K562 (cell line): ENCODE measurements at places on chromosomes 4 and X.

DNA sequence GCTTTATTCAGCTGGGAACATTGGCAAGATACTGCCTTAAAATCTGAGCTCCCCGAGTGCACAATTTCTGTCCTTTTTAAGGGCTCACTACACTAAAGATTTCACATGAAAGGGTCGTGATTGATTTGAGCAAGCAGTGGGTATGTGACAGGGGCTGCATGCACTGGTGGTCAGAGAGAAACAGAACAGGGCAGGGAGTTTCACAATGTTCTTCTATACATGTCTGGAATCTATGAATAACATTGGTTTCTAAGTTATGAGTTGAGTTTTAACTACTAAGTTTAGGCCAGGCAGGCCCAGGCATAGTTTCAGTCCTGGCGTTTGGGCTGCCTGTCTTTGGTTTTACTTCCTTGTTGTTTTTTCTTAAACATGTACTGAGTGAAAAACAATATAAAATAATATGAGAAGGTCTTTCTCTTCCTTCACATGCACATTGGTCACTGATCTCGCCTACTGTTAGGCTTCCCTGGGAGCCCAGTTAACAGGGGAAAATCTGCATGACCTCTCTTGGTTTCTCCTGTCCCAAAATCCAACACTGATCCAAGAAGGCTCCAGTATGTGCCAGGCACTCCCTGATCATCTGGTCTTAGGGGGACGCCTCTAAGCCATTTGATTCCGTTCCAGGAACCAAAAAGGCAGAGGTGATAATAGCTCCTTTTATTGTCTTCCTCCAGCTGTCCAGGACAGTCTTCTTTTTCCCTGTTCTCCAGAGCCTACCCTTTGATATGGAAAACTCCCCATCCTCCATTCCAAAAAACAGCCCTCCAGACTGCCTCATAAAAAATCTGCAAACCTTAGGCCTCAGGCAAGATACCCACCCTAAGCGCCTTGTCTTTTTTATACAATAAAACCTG, at the start of gene UGT2B17:
Gene UGT2B17 (minus strand): TSS at position 51 of the 854 bp plus-strand sequence. CDS start 7,838 bp downstream, outside the sequence.
- DNase-seq: no peak

GRCh38 chrX:97790850-97791249, 907.1 kb downstream of the RPA4 start:
- DNase-seq: no peak

GRCh38 chr4:136687118-136687517, 845.2 kb downstream of the PCDH18 start:
- no peak for DNase-seq

GRCh38 chr4:156969101-156969500, 2.5 kb downstream of the PDGFC start:
- no peak for DNase-seq

- no peak for DNase-seq
These were observed 48.1 kb upstream of the CXCL8 start for GRCh38 chr4:73692254-73692653.

- no peak for DNase-seq
These were observed 38.2 kb downstream of the MAGED1 start for GRCh38 chrX:51931566-51932150.

DNA sequence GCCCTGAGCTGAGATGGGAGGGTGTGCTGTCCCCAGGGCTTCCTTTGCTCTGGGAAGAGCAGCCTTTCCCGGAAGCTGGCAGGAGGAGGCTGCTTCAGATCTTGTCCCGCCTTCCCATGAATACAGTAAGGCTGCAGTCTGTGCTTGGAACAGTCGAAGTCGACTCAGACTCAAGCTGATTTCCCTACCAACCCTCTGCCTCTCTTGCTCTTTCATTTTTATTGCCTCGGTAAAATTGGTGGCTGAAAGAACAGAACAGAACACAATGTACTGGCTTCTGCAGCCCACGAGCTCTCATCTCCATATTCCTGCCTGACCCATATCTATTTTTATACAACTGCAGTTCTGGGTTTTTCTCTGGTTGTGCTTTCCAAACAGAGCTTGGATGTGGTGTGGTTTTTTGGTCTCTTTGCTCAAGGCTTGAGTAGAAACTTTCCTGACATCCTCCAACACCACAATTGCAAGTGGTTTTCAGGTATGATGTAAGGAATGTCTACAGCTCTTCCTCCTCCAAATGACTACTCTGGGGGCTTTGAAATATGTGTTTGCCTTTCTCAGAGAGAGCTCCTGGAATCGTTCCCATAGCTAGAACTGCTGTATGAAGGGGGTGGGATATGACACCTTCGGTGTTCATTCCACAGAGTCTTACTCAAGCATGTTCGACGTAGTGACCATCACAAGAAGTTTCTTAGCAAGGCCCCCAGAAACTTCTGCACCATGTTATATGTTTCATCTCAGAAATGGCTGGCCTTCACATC, 61.3 kb downstream of the ENPP6 start:
- DNase-seq: no peak
